ENCODE measurements at places on chromosomes 12 and 14.
A peak's percentile ranks its signal among the peaks of the same experiment; 100 is the strongest.

DNA sequence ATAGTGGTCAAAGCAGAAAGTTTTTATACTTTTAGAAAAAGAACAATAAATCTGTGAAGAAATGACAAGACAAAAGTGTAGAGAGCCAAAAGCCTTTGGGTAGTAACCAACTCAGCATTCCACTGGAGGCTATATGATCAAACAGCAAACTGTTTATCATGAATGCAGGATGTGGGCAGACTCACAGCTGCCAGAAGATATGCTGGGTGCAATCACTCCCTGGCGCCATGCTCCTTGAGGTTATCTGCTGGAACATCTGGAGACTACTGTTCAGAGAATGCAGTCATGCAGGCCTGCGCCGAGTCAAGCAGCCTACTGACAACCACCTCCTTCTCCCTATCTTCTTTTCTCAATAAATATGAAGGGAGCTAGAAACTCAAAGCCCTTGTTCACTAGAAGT is 49.0 kb upstream of the SLC8A3 start:
- no peak for DNase-seq

GRCh38 chr12:13178568-13179210 is 17.8 kb upstream of the EMP1 start:
- no peak for DNase-seq

DNA sequence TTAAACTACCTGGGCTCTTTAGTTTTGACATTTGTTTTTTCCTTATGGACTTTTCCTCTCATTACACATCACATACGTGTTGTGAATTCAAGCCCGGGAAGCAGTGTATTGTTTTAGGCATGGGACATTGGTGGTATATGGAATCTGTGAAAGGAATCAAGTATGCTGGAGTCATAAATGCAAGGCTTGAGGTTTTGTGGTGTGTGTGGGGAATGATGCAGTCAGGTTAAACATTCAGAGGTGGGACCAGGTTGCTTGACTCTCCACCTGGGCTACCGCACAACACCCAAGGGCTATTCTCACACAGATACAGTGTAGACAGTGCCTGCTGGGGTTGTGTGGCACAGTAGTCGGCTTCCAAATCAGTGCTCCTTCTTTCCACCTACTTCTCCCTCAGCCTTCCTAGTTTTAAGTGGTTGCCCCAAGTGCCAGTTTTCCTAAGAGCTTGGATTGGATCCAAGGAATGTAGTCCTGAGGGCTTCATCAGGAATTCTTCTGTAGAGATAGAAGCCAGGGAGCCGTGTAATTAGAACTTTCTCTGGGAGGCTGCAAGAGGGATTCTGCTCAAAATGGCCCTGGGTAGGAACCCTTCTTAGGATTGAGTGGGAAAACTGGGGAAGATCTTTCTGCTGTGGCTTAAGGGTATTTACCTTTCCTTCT is 243.7 kb downstream of the C12orf75 start:
- DNase-seq = no peak

- DNase-seq = no peak
These were observed 29.4 kb upstream of the DENND5B start for GRCh38 chr12:31620311-31620710.

DNA sequence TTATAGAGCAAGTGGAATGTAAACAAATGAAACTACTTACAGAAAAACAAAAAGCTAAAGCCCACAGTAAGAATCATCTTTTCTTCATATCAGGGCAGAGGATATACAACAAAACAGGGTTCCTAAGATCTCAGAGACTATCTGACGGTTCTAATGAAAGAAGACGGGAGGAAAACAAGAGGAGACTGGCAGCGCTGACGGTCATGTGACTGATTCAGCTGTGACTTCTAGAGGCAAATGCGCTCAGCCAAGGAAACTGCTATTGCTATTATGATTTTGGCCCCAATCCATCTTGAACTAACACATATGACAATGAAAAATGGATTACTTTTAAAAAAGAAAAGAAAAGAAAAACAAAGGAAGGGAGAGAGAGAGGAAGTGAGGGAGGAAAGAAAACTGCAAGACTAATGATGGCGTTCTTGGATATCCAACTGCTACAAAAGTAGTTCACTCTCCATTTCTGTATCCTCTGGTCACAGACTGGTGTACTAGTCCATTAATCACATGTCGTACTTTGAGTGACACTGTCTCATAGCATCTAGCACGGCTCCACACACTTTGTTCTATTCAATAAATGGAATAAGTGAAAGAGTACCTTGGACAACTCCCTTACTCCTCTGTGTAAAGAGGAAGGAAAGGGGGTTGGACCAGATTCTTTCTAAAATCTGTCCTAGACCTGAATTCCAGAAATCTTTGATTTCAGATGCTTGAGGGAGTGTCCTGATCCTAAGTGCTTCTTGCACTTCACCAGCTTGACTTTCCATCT is 119.3 kb downstream of the DAD1 start:
- no peak for DNase-seq

- no peak for DNase-seq
These were observed at the start of gene PDE3A for GRCh38 chr12:20368114-20368650. Gene PDE3A (plus strand): TSS chr12:20368537. CDS start chr12:20369285, 748 bp downstream.

- no peak for DNase-seq
These were observed 6.1 kb downstream of the CD9 start for GRCh38 chr12:6206327-6206726.

DNA sequence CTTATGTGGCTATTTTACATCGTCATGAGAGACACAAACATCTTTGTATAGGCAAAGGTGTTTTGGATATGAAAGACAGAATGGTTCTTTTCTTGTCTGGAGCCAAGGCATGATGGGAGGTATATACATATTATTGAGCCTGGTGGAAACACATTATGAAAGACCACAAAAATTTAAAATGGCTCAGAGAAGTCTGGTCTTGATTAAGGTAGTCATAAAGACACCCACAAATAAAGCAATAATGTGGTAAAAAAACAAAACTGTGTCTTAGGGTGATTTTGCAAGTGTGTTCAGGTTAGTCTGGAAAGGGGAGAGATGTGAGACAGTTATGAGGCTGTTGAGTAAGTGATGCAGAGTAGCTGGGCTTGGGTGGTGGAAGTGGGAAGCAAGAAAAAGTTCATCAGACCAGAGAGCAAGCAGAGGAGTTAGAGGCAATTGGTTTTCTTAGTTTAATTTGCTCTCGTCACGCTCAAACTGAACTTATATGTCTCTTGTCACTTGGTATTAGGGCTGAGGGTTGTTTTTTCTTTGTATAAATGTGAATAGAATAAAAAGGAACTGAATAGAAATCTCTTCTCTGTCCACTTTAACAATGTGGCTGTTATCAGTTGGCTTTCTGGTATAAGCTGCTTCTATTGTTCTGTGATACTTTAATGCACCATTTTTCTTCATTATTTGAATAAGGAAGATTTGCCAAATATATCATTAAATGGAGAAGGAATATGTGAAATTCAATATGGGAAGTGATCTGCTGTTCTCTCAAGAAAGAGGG is 115.0 kb downstream of the AKAP6 start:
- DNase-seq = no peak

GRCh38 chr12:22657538-22657937 is 32.6 kb downstream of the ETNK1 start:
- no peak for DNase-seq

- DNase-seq = no peak
These were observed 622 bp downstream of the TECPR2 start for GRCh38 chr14:102363182-102363943.

DNA sequence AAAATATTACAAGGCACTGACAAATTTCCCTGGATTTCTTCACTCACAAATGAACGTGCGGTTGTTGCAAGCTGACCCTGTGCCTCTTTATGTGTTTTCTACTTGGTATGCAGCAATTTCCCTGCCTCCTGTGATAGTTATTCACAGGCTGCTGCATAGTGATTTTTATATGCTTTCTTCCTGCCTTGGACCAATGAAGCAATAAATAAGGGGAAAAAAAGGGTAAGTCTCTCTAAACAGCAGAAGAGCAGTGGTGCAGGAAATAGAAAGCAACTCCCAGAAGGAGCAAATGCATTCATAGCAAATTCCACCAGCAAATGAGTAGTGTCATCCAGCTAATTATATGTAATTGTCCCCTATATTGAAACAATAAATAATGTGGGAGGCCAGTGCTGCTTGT is 737.9 kb downstream of the GALC start:
- no peak for DNase-seq

DNA sequence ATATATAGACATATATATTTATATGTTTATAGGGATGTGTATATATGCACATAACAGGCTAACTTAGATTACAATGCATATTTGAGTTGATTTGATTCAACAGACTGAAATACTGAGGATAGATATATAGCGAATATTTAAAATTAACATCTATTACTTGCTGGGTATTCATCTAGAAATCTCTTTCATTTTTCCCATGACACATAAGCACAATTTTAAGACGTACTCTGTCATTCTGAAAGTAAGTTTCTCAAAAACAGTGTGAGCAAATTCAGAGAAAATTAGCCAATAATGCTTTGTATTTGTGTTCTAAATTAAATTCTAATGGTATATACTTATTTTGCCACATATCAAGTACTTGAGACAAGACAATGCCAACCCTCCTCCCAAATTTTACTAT is 907.5 kb upstream of the MDGA2 start:
- no peak for DNase-seq

DNA sequence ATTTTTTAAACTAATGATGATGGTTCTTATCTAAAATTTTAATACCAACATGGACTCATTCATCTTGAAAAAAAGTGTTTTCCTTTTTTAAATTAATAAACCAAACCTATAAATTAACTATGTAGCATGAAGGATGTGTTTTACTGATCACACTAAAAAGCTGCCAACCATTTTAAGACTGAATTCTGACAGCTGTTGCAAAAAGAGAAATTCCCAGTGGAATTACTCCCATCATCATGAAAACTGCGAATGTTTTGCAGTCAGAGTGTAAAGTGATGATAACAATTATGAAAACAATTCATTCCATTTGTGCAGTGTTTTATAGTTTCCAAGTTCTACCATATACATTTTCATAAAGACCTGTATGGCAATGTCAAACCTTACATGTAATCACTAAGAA is 232.8 kb downstream of the SLC2A13 start:
- DNase-seq = no peak

DNA sequence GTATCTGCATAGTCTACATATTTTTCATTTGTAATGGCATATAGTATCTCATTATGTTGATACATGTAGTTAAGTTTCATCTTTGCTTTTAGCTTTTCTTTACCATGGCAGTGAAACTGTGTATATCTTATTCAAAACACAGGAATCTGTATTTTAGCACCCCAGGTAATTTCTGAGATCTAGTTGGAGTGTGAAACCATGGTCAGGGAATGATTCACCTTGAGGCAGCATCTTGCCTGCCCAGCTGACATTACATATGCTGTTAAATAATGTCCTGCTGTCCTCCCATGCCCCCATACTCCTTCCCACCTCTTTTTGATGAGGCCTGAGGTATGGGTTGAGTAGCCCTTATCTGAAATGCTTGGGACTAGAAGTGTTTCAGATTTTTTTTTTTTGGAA is 125.4 kb upstream of the ATF1 start:
- no peak for DNase-seq

GRCh38 chr12:123059500-123059899 is 79.0 kb downstream of the ARL6IP4 start:
- peak; percentile 46 for DNase-seq

GRCh38 chr14:41000350-41000749 is 606.3 kb upstream of the LRFN5 start:
- no peak for DNase-seq

- DNase-seq = no peak
These were observed 69.3 kb upstream of the GPR68 start for GRCh38 chr14:91313852-91314251.

DNA sequence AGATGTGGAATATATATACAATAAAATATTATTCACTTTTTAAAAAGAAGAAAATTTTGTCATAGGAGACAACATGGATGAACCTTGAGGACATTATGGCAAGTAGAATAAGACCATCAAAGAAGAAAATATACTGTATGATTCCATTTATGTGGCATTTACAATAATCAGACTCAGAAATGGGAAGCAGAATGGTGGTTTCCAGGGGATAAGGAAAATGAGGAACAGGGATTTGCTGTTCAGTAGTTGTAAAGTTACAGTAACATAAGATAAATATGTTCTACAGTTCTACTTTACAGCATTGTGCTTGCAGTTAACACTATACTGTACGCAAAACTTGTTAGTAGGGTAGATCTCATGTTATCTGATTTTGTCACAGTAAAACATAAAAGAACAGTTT is 1271.0 kb downstream of the LRFN5 start:
- no peak for DNase-seq

- no peak for DNase-seq
These were observed 187.8 kb upstream of the LRFN5 start for GRCh38 chr14:41418851-41419250.

GRCh38 chr12:105166736-105167135 is 59.2 kb downstream of the WASHC4 start:
- no peak for DNase-seq

DNA sequence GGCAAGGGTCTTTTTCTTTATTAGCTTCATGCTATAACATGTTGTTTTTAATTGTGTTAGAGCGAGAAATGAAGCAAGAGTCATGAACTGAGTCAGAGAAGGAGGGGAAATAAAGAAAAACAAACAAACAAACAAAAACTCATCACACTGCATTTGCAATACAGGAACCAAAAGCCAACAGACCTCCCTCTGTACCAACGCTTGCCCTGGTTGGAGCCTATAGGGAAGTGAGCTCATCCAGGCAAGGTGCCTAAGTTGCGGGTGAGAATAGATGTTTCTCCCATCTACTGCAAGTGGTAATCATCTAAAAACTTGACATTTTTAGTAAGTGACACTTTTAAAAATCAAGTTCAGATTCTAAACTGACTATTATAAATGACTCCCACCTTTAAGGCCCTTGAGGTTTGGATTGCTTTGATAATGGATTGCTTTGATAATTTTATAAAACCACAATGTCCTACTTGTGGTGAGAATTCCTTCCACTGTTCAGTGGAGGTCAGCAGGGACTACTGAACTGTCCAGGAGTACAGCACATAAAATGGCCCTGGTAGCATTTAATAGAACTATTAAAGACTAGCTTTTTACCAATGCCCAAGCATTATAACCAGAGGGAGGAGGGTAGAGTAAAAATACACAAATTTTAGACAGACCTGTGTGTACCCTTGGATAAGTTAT is 31.3 kb downstream of the SLC38A1 start:
- DNase-seq = no peak

GRCh38 chr14:52014601-52015267 is 25.4 kb downstream of the RTRAF start:
- DNase-seq = no peak

- DNase-seq = no peak
These were observed 271.0 kb upstream of the RTL1 start for GRCh38 chr14:101174522-101174838.

DNA sequence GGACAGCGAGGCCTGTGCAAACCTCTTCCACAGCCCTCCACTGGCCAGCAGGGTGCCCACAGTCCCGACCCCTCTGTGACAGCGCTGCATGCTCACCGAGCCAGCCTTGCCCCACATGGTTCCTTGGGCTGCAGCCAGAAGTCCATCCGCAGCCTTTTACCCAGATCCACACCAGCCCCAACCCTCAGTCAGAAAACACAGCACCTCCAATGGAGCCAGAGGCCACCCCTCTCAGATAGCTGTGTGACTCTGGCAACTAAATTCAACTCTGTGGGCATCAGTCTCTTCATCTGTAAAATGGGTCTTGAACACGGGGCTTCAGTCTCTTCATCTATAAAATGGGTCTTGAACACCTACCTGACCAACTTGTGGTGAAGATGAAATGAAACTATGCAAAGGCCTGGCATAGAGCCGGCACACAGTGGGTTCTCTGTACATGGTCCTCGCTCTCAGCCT is 38.0 kb downstream of the NFKBIA start:
- DNase-seq = no peak

- no peak for DNase-seq
These were observed 332.6 kb downstream of the GLT1D1 start for GRCh38 chr12:129185855-129186254.

Data from NCI-H1694 (cell line).